Activated T-cell treated with anti-CD3 and anti-CD28 coated beads for 24 hours (primary cell): ENCODE measurements at places on chromosomes 5 and 9.

DNA sequence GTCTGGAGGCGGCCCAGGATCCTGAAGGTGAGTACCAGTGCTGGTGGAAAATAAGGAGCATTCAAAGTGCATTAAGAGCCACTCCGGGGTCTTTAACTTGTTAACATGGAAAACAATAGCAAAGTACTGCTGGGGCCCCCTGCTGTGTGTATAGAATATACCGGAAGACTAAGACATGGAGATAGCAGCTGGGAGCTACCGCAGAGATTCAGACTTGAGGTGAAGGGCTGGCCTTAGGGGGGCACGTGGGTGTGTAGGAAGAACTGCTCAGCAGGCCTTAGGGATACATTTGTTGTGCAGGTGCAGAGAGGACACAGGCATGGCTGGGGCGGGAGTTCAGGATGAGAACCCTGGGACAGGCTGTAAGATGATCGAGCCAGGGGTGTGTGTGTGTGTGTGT is 1.2 kb upstream of the DMRT1 start:
- DNase-seq: no peak

- no peak for DNase-seq
Observed at GRCh38 chr9:70805949-70806348, 315.5 kb downstream of the TRPM3 start.

GRCh38 chr5:23930985-23931384 is 423.6 kb downstream of the PRDM9 start:
- DNase-seq: no peak

GRCh38 chr9:132187121-132187620 is 25.3 kb downstream of the NTNG2 start:
- no peak for DNase-seq

DNA sequence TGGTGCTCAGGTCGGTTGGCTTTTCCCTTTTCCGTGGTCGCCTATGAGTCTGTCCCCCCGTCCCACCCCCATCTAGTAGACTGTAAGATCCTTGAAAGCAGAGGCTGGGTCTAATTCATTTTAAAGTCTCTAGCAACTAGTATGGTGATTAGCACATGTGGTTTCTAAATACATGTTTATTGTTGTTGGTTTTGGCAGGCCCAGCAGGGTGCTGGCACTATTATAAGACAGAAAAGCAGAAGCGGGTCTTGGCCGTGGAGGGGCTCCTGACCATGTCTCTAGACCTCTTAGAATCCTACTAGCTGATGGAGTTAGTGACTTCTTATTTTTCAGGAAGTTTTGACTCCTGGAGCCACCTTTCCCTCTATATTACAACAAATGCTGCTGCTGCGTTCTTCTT is 61.5 kb upstream of the TNFSF8 start:
- DNase-seq: no peak

GRCh38 chr5:38871790-38872551 is 26.2 kb downstream of the OSMR start:
- DNase-seq: no peak

GRCh38 chr5:178152491-178153444 is 917 bp downstream of the NHP2 start:
- DNase-seq: no peak

DNA sequence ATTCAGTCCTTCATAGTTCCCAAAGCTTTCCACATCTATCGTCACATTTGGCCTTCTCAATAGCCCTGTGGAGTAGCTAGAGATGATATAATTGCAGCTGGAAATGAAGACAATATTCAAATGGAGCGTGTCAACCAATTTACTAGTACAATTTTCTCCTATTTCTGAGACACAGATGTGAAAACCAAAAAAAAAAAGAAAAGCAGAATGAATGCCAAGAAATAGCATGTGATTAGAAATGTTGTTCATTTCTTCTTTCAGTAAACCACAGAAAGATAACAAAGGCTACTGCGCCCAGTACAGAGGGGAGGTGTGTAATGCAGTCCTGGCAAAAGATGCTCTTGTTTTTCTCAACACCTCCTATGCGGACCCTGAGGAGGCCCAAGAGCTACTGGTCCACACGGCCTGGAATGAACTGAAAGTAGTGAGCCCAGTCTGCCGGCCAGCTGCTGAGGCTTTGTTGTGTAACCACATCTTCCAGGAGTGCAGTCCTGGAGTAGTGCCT is 99.0 kb downstream of the MUSK start:
- DNase-seq: no peak

- no peak for DNase-seq
Observed at GRCh38 chr9:81687521-81688261, 1.7 kb downstream of the TLE1 start.

DNA sequence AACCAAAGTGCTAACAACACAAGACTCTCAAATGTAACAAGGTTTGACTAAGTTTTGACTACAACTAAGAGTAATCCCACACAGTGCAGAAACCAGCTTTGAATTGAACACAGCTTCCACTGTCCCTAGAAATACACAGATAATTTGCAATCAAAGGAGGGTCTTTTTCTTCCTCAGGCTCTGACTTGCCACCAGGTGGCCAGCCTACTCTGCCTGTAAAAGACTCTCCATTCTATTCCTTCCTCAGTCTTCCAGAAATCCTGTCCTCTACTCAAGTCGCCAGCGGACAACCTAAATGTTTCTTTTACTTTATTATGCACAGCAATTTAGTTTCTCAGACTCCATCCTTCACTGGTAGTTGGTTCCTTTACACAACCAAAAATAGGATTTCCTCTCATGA is 32.2 kb upstream of the MCTP1 start:
- no peak for DNase-seq

GRCh38 chr5:134784241-134784920 is 25.8 kb downstream of the DDX46 start:
- no peak for DNase-seq

DNA sequence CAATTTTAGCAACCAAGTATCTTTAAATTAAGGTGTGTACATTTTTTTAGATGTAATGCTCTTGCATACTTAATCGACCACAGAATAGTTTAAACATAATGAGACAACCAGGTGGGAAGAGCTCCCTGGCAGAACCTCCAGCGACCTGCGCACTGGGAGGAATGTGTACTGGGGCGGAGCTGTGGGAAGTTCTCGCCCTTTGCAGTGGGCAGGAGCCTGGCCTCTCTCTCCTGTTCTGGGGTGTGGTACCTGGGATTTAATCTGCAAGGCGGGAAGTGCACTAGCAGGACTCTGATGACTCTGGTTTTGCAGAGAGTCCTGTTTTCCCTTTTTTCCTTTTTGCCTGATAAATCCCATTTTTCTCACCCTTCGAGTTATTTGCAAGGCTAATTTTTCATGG is 150.7 kb downstream of the SLC28A3 start:
- no peak for DNase-seq

GRCh38 chr9:93501406-93501805 is 48.0 kb upstream of the FAM120AOS start:
- no peak for DNase-seq

GRCh38 chr9:19618816-19619215 is 170.0 kb downstream of the SLC24A2 start:
- DNase-seq: no peak

DNA sequence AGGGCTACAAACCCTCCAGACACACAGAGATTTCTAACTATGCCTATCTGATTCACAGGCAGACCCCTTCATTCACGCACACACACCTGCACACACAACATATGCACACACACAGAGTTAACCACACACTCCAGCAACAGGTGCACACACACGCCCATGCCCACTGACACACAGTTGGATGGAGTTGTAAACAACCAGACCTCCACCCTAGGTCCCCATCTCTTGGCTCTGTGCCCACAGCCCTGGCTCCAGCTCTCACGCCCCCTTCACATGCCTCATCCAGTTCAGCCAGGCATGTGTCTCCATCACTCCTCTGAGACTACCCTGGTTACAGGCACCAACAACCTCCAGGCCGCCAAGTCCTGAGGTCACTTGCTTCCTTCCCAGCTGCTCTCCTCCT is 61.1 kb downstream of the PSD2 start:
- no peak for DNase-seq

DNA sequence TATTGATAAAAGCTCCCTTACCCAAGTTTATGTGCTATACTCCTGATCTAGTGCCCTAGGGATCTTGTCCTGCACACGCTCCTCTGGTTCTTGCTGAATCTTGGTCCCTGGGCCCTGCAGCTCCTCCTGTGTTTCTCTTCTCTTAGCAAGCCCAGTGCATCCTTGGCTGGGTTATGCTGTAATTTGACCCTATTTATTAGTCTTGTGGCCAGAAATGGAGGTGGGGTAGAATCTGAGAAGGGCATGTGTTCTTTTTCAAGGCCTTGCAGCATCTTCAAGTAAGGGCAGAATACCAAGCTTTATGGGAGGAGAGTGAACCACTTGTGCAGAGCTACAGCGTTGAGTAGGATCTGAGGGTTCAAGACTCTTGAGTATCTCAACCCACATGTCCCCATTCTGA is 366.8 kb downstream of the FAM170A start:
- DNase-seq: no peak

DNA sequence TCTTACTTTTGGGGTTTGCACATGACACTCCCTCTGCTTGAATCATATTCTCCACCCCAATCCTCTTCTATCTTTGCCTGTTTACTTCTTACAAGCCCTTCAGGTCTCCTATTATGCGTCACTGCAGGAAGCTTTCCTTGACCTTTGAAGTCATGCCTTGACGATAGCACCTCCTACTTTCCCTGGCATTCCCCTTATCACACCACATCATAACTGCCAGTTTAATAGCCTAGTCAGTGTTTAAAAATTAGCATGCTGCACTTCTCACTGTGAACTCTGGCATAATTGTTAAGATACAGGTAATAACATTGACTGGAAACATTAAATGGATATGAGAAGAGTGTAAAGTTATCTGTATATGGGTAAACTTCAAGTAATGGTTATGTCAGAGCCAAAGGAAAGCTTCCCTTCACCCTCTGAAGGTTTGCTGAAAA is 37.1 kb upstream of the CEP120 start:
- DNase-seq: peak; percentile 30

DNA sequence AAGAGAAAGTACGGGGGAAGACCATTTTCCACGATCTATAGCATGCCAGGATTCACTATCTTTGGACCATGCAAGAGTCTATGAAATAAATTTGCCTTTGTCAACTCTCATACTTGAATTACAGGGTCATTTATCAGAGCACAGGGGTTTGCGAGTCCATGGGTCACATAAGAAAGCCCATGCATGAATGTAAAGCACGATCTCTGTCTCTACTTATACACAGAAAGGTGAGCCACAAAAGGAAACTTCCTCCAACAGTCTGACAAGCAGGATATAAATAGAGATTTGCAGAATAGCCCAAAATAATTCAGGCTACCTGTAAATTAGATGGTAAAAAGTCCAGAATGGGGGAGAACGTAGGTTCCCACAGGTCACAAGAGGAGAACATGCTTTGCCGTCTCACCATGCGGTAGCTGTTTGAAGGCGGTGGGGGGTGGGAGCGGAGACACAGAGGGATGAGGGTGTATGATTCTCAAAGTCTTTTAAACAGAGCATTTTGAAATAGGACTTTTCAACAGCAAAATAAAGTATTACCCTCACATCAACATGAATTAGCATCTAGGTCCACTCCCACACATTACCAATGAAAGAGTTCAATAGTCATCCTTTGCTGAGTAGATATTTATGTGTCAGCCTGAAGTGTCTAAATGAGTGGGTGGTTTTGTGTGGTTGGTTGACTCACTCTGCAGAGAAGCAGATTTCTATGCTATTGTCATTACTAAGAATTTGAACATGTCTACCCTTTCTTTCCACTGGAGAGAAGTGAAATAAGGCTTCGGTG is 279.7 kb downstream of the EBF1 start:
- DNase-seq: peak; percentile 1

GRCh38 chr5:42886635-42887034 is 74.9 kb upstream of the SELENOP start:
- DNase-seq: no peak

DNA sequence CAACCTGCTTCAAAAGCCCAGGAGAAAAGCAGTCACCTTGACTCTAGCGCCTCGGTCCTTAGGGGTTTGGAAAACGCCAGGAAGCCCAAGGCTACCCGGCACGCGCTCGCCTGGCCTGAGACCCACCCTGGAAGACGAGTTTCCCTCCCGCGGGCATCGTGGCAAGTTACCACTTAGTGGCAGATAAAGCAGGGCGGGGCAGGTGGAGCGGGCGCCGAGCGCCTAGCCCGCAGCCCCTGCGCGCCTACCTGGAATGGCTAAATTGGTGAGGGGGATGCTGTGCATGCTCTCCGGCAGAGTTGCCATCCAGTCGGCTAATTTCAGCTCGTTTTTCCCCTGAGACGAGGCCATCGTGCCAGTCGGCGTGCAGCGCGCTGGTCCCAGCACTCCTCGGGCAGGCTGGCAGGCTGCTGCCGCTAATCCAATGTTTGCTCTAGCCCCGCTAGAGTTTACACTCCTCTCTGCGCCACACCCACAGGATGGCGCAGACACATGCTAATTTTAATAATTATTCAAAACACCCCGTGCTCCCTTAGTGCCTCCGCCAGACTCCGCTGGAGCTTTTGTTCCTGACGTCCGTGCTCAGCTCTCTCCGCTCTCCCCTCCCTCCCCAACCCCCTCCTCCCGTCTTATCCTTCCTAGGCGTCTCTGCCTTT is at the start of gene PLCXD3:
PLCXD3 (minus strand) TSS at position 426 of the 656 bp plus-strand sequence; CDS start at position 351, 75 bp downstream.
- no peak for DNase-seq

DNA sequence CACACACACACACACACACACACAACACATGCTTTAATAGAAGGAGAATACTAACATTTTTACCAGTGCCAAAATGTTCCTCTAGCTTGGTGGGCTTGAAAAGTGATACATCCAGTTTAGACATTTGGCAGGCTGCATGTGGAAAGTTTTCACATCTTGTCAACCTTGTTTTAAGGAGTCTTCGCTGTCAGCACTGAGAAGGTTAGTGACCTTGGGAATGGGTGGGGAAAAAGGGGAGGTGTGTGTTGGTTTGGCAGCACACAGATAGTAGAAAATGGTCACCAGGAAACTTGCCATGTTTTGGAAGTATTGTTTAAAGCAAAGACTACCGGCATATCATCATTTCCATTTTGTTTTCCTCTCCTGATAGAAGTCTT is 346.5 kb upstream of the ADAMTSL1 start:
- no peak for DNase-seq

DNA sequence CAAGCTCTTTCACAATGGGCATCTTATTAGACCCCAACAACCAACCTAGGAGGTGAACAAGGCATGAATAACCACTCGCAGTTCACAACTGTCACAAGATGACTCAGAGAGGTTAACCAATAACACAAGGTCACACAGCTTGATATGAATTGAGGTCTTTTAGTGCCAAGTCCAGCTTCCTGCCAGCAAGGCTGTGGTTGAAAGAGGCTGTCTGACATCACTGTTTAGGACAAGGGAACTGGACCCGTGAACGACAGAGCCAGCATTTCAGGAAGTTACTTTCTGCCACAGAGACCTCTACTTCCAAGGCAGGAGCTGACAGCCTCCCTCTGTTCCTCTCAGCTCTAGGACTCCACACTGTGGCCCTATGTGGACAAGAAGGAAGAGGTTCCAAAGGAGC is 53.4 kb upstream of the ALDH1B1 start:
- DNase-seq: no peak

- DNase-seq: no peak
Observed at GRCh38 chr5:16768184-16768583, 151.4 kb upstream of the RETREG1 start.

GRCh38 chr9:93378276-93378675 is 73.2 kb upstream of the FAM120A start:
- DNase-seq: no peak

GRCh38 chr9:35650341-35651158 is at the start of gene SIT1:
Gene SIT1 (minus strand): TSS chr9:35650931. CDS start chr9:35650853, 78 bp downstream.
- DNase-seq: no peak
